Renal cortex interstitium (tissue), 15 donors: ENCODE measurements at places on chromosomes 3 and 15. TPM values are rescaled to one million over a fixed set of nuclear protein-coding genes. Genes with fewer than 3 reads are reported as not detected.

Gene APBA2
- 13.1 TPM for polyA plus RNA-seq

Gene SLC22A13
- polyA plus RNA-seq: 2.7 TPM

Gene UTS2B
- polyA plus RNA-seq: 0.65 TPM

GRCh38 chr15:83474578-83474977 is 27.4 kb downstream of the SH3GL3 start:
- DNase-seq: no peak

- DNase-seq: no peak
These were observed 11.0 kb upstream of the C3orf49 start for GRCh38 chr3:63807961-63808565.

GRCh38 chr3:159632851-159633250 is 355.8 kb upstream of the IL12A start:
- DNase-seq: no peak

DNA sequence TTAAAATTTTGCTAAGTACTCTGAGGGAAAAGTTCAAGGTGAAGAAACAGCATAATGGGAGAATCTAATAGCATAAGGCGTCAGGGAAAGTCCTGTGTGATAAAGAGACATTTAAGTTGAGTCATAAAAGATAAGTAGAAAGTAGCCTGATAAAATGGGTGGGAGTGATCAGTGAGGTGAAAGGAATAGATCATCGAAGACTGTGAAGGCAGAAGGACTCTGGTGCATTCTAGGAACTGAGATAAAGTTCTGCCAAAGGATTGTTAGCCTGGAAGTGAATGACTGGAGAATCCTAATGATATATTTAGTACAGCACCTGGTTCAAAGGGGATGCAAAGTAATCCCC is 149.9 kb downstream of the CFAP20DC start:
- DNase-seq: no peak

DNA sequence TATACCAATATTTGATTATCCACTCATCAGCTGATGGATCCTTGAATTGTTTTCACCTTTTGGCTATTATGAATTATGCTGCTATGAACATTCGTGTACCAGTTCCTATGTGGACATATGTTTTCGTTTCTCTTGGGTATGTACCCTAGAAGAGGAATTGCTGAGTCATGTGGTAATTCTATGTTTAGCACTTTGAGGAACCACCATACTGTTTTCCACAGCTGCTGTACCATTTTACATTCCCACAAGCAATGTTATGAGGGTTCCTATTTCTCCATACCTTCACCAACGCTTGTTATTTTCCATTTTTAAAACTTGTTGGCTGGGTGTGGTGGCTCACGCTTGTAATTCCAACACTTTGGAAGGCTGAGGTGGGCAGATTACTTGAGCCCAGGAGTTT is 62.9 kb downstream of the RPLP1 start:
- DNase-seq: no peak
